Heart right ventricle (tissue), 16 donors: ENCODE measurements at places on chromosomes 4 and X. TPM values are rescaled to one million over a fixed set of nuclear protein-coding genes. Genes with fewer than 3 reads are reported as not detected.

DNA sequence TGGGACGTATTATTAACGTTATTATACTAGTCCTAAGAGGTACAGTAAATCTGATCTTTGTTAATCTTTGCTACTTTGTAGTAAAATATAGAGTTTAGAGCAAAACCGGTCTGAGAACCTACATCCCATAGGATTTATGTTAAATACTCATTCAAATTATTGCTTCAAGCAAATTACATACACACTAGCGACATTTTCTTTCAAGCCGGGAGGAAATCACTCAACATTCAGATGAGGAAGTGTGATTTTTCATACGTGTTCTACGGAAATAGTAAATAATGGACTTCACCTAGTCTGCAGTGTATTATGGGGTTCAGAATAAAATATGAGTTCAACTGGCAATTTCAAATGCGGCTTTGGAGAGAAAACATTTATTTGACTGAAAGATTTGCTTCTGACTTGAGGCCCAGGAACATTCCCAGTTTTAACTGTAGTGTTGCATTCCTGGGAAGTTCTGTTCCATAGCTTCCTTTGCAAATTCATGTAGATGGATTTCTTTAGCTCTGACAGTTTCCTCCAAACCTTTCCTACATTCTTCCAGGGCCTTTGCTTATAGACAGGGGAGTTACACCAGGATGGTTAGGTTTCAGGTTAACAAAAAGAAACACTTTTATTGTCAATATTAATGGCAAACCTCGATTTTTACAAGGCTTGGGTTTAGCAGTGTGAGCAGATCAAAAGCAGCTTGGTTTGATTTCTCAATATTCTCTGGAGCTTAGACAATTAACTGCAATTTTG is 5.3 kb upstream of the HAND2 start:
- no peaks in the 10 kb centered on the region for H3K27me3 ChIP-seq
- H3K4me1 ChIP-seq = peaks cover 13% of the 10 kb centered on the region
- peak overlapping the region; percentile 15 for H3K4me3 ChIP-seq
- H3K36me3 ChIP-seq = no peaks in the 10 kb centered on the region

GRCh38 chr4:48762408-48762807 is 17.7 kb downstream of the FRYL start:
- no peak overlapping the region for H3K4me3 ChIP-seq
- H3K27ac ChIP-seq = no peak overlapping the region
- no peak for DNase-seq
- peaks cover 40% of the 10 kb centered on the region for H3K4me1 ChIP-seq

GRCh38 chrX:115408771-115409400 is 119.4 kb downstream of the LUZP4 start:
- DNase-seq = no peak
- no peaks in the 10 kb centered on the region for H3K4me1 ChIP-seq
- H3K4me3 ChIP-seq = no peak overlapping the region
- H3K36me3 ChIP-seq = no peaks in the 10 kb centered on the region
- no peaks in the 10 kb centered on the region for H3K27me3 ChIP-seq

The VEGFD gene
- total RNA-seq = 1.4 TPM
